ENCODE measurements at places on chromosomes 5 and 9.

DNA sequence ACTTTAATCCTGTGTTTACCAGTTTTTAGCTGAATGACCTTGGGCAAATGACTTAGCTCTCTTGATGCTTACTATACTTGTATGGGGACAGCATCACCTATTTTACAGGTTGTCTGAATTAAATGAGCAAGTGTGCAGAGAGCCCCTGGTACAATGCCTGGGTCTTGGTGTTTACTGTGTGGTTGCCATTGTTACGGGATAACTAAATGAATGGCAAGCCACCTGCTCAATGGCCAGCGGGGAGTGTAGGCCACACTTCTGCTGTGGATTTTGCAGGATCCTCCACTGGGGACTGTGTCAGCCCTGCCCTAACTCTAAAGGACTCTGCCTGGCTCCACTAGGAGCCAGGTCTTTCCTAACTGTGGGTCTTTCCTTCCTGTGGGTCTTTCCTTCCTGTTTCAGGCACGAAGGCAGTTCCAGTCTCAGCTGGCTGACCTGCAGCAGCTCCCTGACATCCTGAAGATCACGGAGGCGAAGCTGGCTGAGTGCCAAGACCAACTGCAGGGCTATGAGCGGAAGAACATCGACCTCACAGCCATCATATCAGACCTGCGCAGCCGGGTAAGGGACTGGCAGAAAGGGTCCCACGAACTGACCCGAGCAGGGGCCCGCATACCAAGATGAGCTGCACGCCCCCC lies 10.3 kb upstream of the GLE1 start:
- DNase-seq: peak; percentile 41

GRCh38 chr5:60402161-60402785 lies 297.7 kb downstream of the DEPDC1B start:
- no peak for DNase-seq

- DNase-seq: no peak
Measured at GRCh38 chr5:39068099-39068498, 6.1 kb downstream of the RICTOR start.

DNA sequence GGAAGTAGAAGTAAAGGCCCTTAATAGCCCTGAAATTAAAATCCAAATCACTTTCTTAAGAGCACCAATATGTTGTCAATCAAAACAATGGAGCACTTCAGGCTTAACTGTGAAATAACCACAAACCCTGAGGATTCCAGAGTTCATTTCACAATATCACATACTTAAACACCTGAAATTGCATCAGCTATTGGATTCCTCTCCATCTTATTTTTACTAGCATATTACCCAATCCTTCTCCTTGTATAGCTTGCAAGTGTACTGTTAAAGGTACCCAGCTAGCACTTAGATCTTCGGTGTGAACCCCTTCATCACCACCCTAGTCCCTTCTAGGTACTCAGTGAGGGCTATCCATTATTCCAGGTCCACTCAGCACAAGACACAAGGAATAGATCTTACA lies 287.3 kb downstream of the EFNA5 start:
- no peak for DNase-seq

DNA sequence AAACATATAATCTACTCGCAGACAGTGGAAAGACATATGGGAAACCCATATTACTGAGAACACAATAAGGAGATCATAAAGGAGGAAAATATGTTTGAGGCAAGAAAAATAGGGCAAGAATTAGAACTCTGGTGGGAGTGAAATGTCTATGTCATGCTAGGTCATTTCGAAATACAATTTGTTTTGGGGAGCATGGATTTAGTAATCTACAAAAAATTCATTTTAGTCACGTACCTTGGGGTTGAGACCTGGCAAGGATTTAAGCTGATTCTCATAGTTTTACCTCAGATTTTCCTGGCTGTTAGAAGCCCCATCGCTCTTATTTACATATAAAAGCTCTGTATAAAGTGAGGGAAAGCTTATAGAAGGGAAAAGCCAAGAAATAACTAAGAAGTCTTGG lies 11.5 kb upstream of the CSNK1G3 start:
- DNase-seq: no peak

DNA sequence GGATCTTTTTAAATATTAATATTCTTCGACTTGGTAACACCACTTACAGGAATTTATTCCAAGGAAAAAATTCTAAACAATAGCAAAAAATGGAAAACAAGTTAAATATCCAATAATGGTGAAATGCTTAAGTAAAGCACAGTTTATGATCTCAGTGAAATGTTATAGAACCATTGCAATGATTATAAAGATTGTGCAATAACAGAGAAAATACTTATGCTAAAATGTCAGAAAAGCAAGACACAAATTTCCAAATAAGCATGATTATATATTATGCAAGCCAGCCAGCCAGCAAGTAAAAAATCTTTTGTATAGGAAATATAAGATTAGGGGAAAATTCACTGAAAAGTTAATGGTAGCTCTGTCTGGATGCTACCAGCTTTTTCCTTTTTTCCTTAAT lies 102.7 kb upstream of the EFNA5 start:
- no peak for DNase-seq

GRCh38 chr5:130386155-130386554 lies 481.9 kb downstream of the CHSY3 start:
- no peak for DNase-seq

DNA sequence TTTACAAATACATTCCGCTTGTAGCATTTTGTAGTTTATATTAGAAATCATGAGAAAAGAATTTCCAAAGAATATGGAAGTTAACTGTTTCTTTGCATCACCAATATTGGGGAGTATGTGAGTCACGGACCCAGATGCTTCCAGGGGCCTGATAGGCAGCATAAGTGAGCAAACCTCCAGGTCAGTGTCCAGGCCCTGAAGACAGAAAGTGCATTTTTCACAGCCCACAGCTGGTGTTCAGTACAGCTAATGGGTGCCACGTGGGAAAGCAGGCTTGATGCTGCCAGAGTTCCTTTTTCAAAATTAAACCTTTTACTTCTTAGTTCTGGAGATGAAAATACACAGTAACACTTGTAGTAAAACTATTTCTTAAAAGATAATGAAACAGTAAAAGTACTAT lies 454.4 kb upstream of the ACTBL2 start:
- no peak for DNase-seq

DNA sequence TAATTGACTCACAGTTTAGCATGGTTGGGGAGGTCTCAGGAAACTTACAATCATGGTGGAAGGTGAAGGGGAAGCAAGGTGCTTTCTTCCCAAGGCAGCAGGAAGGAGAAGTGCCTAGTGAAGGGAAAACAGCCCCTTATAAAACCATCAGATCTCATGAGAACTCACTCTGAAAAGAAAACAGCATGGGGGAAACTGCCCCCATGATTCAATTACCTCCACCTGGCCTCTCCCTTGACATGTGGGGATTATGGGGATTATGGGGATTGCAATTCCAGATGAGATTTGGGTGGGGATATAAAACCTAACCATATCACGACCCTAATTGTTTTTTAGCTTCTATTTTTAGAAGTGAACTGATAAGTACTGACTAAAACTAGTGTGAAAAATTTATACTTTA lies 1377.5 kb upstream of the DMAC1 start:
- no peak for DNase-seq

- DNase-seq: no peak
Measured at GRCh38 chr5:66828046-66828547, 231.9 kb downstream of the MAST4 start.

DNA sequence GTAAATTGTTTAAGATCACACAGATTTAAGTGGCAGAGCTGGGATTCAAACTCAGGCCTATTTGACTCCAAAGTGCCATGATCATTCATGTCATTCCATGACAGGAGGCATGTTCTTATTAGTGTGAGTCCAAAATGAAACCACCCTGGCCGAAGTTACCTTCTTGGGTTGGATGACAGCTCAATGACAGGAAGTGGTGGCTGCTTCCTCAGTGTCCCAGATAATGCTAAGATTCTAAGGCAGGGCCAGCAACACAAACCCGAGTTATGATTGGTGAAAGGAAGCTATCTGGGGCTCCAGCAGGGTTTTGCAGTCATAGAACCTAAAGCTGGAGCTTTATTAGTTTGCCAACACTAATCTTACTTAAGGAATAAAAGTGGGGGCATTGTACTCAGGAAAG lies 340.4 kb downstream of the SLIT3 start:
- no peak for DNase-seq

DNA sequence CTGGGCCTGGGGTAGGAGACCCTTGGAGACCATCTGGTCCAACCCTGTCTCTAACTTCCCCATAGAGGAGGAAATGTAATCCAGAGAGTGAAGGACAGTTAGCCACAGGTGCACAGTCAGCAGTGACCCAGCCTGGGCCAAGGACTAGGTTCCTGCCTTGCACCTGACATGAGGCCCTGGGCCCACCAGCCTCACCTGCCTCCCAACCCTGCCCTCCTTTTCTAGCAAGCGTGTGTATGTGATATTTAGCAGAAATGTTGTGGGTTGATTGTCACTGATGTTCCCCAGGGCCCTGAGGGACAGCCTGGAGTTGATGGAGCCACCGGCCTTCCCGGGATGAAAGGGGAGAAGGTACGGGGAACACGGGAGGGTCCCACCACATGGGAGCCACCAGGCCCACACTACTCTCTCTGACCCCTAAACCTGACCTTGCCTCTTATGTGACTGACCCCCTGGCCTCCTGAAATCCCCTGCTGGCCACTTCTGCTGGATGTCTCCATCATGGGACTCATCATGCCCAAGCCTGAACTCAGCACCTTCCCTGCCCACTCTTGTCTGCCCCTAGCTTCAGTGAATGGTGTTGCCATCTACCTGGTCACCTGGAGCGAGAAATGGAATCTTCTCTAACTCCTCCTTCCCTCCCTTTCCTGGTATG lies 79.2 kb upstream of the TGFBR1 start:
- DNase-seq: no peak

- DNase-seq: no peak
Measured at GRCh38 chr9:116060631-116061030, 93.0 kb upstream of the PAPPA start.

- DNase-seq: no peak
Measured at GRCh38 chr5:111367115-111367514, 142.9 kb downstream of the CAMK4 start.

GRCh38 chr5:78486218-78486617 lies 125.8 kb downstream of the SCAMP1 start:
- no peak for DNase-seq

DNA sequence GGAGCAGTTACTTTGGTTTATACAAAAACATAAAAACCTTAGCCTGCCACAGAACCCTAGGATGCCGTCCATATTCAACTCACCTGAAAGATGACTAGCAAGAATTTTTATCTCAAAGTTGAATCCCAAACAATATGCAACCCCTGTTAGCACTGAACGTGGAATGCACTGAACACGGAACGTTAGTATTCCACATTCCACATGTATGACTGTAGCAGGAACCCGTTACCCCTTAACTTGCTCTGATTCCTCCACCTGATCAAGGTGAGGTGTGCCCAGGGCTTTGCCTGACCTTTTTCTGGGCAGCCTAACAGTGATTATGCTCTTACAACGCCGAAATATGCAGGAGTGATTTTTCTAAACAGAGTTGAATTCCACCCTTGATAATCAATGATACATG lies 43.7 kb downstream of the AK8 start:
- no peak for DNase-seq

DNA sequence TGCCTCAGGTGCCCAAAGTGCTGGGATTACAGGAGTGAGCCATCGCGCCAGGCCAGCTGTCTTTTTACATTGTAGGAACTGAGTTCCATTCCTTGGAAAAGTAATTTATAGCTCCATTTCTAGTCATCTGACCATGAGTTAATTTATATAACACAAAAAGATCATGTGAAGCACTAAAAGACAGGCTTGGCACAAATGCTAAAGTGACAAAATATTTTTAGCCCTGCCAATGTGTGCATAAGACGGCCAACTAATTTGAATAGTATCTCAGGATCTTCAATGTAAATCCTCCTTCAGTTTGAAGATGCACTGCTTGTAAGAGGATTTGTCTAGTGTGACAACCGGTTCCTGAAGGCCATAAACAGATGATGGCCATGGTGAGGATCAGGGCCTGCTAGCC lies 49.1 kb downstream of the MTMR12 start:
- DNase-seq: no peak

DNA sequence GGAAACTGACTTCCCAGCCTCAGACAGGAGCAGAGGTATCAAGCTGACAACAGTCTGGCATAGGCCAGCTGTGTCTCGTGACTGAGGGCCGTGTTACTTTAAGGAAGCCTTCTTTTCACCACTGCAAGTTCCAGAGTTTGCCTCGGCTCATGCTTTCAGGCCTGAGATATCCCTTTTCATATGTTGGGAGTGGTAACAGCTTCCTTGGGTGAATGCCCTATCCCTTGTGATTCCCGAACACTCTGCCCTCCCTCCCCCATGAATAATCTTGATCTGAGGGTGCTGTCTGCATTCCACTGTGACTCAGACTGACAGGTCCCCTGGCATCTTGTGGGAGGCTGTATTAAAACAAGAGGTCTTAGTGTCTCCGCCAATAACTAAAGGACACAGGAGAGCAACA lies 49.7 kb upstream of the ARL15 start:
- no peak for DNase-seq

DNA sequence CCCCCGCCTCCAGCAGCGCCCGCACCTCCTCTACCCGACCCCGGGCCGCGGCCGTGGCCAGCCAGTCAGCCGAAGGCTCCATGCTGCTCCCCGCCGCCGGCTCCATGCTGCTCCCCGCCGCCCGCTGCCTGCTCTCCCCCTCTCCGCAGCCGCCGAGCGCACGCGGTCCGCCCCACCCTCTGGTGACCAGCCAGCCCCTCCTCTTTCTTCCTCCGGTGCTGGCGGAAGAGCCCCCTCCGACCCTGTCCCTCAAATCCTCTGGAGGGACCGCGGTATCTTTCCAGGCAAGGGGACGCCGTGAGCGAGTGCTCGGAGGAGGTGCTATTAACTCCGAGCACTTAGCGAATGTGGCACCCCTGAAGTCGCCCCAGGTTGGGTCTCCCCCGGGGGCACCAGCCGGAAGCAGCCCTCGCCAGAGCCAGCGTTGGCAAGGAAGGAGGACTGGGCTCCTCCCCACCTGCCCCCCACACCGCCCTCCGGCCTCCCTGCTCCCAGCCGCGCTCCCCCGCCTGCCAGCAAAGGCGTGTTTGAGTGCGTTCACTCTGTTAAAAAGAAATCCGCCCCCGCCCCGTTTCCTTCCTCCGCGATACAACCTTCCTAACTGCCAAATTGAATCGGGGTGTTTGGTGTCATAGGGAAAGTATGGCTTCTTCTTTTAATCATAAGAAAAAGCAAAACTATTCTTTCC lies 19.3 kb downstream of the CDKN2A start:
- peak; percentile 25 for DNase-seq

DNA sequence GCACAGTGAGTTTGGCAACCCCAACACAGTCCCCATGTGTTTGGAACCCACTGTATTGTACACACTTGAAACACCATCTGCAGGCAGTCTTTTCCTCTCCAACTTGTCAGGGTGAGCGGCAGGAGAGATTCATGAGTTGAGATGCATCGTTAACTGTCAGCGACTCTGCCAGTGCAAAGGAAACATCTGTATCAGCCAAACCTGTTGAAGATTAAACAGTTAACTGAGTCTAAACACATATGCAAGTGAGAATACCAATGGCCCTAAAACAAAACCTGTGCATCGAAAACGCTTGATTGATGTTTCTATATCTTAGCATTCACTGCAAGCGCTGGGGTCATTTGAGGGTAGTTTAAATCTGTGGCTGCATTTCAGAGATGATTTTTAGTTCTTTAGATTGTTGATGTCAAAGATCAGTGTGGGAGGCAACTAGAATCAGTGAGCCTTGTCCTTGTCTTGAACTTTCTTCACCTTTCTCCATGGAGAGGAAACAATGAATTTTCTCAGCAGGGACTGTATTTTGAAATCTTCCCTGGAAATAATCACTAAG lies 41.3 kb upstream of the PAM start:
- DNase-seq: peak; percentile 45

- no peak for DNase-seq
Measured at GRCh38 chr9:99796231-99796630, 25.5 kb upstream of the NR4A3 start.

GRCh38 chr5:116520771-116521170 lies 53.9 kb downstream of the SEMA6A start:
- no peak for DNase-seq

GRCh38 chr9:88596376-88596775 lies 61.4 kb downstream of the NXNL2 start:
- DNase-seq: no peak

All from Ammon's horn (tissue), 1 donor.